ENCODE measurements at places on chromosomes 1 and 21.
A peak's percentile ranks its signal among the peaks of the same experiment; 100 is the strongest.

DNA sequence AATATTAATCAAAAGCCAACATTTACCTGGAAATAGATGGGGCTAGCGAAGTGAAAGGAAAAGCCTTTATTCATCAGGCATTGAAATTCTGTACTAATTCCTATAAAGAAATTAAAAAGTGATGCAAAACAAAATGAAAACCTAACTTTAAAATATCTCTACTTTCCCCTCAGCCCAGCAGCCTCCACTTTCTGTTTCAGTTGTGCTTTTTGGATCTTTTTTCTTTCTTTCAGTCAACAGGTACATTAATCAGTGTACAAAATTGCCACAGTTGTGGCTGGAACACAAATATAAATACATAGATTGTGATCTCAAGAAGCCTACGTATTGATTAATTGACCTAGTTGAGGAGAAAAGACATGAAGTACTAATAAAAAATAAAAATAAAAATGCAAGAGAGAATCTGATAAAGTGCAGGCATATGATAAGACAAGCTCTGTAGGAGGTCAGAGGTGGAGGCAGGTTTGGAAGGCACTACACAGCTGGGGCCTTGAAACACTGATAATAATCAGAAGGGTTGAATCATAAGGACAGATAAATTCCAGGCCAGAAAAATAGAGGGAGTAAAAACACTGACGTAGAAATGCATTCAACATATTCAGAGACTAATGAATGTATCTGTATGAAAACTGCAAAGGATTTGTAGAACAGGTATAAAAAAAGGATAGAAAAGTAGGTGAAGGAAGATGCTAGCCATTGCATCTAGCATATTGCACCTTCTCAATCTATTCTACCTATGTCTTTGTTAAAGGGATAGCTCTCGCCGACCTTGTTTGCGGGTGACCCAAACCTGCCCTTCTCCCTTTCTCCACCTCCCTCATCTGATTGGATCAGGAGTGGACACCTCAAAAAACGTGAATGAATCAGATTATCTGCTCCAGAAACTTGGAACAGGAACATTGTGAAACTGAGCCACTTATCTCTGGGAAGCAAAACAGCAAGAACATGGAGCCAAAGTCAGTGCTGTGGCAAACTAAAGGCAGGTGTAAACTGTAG lies 607.8 kb upstream of the ADGRL2 start:
- no peak for DNase-seq

DNA sequence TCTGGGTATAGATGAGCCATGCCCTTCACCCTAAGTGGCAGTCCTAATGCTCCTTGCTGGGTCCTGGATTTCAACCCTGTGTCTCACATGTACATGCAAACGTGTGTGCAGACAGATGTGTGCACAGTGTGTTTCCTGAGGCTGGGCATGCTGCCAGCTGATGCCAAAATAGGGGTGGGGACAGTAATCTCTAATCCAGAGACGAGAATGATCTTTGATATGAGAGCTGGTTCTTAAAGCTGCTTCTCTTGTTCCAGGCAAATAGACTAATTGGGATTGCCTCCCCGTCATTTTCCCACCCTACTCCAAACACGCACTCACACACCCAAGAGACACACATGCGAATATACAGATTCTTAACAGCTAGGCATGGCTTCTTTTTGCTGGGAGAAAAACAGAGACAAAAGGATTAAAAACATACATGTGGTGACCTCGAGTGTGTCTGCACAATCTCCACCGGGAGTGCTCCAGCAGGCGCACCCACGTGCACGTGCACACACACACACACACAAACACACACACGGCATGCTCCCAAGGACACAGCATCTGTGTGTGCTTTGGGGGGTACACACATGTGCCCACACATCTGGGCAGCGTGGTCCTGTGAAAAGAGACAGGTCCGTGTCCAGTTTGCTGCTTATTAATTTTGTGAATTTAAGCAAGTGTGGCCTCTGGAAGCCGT lies 102.1 kb upstream of the ZBTB40 start:
- no peak for DNase-seq

GRCh38 chr1:4089421-4090175 lies 189.5 kb upstream of the C1orf174 start:
- DNase-seq = no peak

DNA sequence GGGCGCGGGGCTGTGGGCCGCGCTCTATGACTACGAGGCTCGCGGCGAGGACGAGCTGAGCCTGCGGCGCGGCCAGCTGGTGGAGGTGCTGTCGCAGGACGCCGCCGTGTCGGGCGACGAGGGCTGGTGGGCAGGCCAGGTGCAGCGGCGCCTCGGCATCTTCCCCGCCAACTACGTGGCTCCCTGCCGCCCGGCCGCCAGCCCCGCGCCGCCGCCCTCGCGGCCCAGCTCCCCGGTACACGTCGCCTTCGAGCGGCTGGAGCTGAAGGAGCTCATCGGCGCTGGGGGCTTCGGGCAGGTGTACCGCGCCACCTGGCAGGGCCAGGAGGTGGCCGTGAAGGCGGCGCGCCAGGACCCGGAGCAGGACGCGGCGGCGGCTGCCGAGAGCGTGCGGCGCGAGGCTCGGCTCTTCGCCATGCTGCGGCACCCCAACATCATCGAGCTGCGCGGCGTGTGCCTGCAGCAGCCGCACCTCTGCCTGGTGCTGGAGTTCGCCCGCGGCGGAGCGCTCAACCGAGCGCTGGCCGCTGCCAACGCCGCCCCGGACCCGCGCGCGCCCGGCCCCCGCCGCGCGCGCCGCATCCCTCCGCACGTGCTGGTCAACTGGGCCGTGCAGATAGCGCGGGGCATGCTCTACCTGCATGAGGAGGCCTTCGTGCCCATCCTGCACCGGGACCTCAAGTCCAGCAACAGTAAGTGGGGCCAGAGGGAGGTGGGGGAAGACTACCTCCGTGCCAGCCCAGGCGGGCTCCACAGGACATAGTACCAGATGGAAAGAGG lies 808 bp downstream of the MAP3K21 start:
- peak; percentile 16 for DNase-seq

GRCh38 chr1:205446828-205447227 lies 9.0 kb downstream of the BLACAT1 start:
- no peak for DNase-seq

DNA sequence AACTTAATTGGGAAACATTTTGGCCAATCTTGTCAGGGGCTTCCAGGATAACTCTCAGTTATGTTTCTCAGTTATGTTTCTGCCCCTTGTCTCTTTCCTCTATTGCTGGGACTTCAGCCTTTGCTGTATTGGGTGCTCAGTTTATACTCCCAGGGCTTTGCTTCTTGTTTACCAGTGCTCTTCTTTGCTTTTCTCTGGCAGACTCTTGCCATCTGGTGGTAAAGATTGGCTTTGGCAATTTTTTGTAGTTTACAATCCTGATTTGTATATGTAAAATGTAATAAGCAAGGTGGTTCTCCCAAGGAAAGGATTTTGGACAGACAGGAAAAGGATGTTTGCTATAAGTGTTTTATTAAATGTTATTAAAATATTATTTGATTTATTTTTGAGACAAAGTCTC lies 37.9 kb downstream of the FABP3 start:
- DNase-seq = no peak

GRCh38 chr1:231190456-231190855 lies 28.6 kb downstream of the TRIM67 start:
- DNase-seq = no peak

GRCh38 chr1:10943041-10943440 lies 69.4 kb upstream of the TARDBP start:
- no peak for DNase-seq

DNA sequence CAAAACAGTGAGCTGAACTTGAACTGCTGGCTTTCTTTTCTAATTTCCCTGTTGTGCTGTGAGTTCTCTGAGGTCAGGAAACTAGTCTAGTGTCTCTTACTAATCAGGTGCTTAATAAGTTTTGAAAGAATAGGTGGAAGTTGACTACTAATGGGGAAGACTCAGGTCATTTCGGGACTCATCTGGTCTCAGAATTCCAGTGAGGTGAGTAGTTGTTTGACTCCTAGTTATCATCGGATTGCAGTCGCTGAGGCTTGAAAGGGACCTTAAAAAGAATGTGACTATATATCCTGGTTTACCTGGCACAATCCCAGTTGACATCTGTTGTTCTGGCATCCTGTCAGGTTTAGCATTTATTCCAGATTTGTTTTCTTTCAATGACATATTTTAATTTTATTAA lies 81.4 kb upstream of the SPAG17 start:
- no peak for DNase-seq

DNA sequence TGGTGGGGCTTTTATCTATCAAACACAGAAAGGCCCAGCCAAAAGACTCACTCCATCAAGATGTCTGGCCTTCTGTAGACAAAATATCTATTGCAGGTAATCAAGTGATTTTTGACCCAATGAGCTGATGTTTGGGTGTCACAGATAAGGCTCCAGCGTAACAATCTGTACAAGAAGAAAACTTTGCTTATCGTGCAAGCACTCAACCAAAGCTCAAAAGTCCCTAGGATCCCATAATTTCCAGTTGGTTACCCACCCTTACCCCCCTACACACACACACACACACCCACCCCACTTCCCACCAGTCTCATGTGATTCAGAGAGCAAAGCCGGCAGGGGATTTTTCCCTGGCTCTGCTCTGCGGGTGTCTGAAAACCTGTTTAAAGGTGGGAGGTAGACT lies 5.8 kb downstream of the ITPKB start:
- no peak for DNase-seq

DNA sequence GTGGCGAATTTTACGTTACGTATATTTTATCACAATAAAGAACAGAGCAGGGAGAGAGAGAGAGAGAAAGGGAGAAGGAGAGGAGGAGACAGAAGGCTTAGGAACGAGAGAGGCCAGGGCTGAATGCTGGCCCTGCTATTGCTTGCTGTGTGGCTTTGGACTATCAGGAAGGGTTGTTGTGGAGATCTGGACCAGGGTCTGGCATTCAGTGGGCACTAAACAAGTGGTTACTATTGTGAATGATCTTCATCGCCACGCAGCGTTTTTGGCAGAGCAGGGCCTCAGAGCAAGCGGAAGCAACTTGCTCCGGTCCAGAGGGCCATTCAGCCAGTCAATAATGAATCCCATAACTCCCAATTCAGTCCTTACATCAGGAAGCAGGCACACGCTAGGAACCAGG lies 26.4 kb downstream of the PIK3C2B start:
- DNase-seq = no peak

DNA sequence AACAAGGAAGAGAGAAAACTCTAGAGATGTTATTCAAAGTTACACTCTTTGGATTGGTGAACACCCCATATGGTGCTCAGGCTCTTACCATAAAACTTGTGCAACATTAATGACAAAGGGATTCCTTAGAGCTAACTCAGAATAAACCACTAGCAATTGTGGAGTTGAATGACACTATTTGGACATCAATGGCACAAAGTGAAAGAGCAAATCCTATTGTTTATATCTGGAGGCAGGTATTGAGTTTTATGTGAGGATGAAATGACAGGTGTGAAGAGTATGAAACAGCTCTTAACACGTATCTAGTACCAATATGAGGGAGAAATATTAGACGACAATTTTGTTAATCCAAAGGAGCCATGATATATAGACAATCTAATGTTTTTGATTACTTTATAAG lies 584.9 kb upstream of the PBX1 start:
- no peak for DNase-seq

DNA sequence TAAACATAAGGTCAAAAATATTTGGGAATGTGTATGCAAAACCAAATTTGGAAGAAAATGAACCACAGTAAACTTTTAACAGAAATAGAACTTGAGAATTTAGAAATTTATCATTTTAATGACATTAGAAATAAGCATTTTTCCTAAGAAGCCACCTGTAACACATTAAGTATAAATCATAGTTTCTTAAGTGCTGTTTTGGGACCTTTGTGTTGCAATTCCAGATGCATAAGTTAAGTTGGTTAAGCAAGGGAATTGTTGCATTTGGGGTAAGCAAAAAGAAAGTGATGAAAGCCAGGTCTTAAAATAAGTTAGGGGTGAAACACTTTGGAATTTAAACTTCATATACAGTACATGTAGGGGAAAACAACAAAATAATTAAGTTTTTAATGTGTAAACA lies 49.8 kb downstream of the CDKN2C start:
- DNase-seq = no peak

- DNase-seq = no peak
Measured at GRCh38 chr1:29584362-29584761, 348.0 kb downstream of the PTPRU start.

DNA sequence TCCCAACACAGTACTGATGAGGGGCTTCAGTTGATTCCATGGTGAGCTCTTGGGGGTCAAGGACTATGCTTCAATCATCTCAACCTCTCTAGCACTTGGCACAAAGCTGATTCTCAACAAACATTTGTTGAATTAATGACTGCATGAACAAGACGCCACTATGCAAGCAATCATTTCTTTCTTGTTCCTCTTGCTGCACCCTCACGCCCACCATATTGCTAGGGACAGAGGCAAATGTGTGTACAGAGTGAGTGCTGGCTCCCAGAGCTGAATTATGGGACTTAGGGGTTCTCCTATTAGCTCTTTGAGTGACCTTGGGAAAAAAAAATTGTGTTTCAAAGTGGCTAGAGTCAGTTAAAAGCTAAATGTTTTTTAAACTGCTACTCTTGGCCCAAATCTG lies 2.5 kb downstream of the ADAR start:
- DNase-seq = no peak

DNA sequence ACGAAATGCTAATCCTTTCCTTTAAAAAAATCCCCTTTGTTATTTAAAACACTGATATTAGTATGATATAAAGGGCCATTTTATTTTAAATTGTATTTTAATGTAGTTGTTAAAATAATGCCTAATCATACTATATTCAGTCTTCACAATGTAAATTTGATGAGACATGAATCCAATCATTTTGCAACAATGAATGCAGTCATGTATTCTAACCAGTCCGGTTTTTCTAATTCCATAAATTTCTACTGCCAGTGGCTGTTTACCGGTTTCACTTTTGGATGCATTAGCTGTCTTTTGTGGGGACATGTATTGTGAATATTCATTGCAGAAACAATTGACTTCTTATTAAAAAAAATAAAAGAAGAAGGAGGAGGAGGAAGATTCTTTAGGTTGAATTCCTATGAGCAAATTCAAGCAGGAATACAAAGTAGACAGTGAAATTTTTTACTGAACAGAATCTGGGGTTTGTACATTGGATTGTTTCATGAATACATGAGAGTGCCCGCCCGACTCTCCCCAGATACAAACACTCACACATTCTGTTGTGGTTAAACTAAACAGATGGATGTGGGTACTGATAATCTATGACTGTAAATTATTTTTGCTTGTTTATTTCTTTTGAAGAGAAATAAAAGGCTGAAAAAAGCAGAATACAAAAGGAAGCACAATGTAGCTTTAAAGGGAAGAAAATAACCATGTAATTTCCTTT lies 624.8 kb upstream of the PTBP2 start:
- DNase-seq = no peak

GRCh38 chr1:11960715-11961114 lies 19.5 kb upstream of the MFN2 start:
- no peak for DNase-seq

DNA sequence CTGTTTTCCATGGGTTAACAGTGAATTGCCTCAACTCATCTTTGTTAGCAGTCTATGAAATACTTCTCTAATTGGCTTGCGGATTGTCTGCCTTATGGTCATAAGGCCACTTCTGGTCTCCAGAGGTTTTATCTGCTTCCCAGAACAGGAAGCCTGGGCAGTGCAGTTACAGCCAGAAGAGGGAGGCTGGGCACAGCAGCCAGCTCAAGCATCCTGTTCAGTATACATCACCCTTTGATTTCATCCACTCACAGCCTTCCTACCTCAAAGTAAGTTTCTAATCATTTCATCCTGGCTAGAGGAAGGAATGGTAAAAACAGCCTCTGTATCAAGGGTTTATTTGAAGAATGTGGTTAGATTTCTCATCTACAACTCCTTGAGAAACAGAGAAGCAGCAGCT lies 311.5 kb upstream of the DEPDC1 start:
- no peak for DNase-seq

Data from ovary (tissue), 10 donors.